ENCODE measurements at places on chromosomes 6 and 20.
A peak's percentile ranks its signal among the peaks of the same experiment; 100 is the strongest.

DNA sequence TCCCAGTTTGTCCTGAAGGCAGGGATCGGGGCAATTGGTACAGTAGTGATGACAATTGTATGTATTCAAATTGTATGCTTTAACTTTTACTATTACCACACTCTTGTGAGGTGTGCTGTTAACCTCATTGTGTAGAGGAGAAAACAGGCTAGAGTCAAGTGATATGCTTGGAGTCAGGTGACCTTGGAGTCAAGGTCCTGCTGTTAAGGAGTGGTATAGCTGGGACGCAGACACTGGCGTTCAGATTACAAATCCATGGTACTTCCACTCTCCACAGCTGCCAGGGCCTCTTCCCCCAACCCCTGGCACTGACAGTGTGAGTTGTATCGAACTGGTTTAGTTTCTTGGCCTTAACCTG is 10.5 kb downstream of the CNPY3 start:
- no peak for DNase-seq

DNA sequence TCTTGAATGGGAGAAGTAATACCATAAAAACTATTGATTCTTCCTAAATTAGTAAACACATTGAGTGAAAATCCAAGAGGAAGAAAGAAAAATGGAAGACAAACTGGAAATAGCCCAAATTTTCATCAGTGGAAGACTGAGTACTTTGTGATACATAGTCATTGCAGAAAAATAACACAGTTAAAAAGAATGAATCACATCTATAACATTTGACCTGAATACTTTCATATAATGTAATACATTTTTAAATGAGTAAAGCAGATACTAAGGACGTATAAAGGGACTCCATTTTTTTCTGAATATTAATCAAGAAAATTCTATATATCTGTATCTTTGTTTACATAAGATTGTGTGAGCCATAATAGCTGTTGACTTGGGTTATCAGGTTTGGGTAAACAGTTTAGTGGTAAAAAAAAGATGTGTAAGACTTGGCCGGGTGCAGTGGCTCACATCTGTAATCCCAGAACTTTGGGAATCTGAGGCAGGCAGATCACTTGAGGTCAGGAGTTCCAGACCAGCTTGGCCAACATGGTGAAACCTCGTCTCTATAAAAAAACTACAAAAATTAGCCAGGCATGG is 4.3 kb upstream of the SLC17A2 start:
- no peak for DNase-seq

DNA sequence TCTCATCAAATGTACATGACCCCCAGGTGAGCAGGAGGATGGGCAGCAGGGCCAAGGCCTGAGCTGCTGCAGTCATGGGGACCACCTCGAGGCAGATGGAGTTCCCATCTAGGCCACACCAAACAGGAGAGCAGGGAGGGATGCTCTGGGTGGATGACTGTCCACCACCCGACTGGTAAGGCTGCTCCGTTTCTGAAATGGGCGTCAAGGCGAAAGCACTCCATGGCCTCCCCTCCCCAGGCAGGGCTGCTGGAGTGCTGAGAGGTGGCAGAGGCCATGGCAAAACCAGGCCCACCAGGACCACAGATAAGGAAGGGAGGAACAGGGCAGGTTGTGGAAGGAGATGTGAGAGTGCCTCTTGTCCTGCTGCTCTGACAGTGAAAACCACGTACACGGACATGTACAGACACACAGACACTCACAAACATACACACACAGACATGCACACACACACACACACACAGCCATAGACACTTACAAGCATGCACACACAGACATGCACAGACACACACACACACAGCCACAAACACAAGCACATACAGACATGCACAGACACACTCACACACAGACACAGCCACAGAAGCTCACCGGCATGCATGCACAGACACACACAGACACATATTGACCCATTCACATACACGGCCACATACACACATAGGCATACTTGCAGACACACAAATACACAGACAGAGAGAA is 93.2 kb downstream of the PSMG4 start:
- DNase-seq: no peak

- DNase-seq: no peak
Observed at GRCh38 chr6:52566201-52566600, 10.7 kb downstream of the TRAM2 start.

GRCh38 chr6:491233-491632 is 99.7 kb downstream of the IRF4 start:
- peak; percentile 52 for DNase-seq

DNA sequence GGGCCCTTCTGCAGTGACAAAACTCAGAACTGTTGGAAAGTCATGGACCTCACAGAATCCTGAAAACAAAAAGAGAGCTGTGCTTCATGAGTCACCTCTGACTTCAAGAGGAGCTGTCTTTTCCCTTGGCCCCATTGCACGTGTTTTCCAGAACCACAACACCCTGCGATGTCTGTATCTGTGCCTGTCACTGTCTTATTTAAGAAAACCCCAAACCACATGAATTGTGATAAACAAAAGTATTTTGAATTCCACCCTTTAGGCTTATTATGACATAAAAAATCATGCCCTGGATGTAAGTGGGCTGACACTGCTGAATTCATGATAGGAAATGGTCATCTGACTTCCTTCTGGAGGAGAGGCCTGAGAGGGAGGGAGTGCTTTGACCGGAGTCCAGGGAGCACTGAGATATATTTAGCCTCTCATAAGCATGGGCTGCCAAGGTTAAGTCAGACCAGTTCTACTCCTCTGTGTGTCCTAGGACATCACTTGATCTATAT is 96.4 kb upstream of the DUSP22 start:
- DNase-seq: peak; percentile 48

DNA sequence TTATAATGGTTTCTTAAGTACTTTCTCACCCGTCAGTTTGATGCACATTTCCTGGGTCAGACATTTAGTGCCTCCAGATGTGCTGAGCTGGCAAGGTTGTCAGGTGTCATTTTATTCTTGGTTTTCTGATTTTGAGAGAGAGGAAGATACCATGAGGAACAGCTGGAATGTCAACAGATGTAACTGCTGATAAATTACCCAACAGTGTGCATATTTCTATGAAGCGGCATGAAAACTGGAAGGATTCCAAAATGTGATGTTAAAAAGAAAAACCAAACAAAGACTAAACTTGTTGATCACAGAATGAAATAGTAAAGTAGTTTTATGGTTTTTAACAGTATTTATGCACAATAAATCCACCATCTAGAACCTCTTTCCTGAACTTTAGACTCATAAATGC is 447.3 kb downstream of the HDGFL1 start:
- DNase-seq: no peak

DNA sequence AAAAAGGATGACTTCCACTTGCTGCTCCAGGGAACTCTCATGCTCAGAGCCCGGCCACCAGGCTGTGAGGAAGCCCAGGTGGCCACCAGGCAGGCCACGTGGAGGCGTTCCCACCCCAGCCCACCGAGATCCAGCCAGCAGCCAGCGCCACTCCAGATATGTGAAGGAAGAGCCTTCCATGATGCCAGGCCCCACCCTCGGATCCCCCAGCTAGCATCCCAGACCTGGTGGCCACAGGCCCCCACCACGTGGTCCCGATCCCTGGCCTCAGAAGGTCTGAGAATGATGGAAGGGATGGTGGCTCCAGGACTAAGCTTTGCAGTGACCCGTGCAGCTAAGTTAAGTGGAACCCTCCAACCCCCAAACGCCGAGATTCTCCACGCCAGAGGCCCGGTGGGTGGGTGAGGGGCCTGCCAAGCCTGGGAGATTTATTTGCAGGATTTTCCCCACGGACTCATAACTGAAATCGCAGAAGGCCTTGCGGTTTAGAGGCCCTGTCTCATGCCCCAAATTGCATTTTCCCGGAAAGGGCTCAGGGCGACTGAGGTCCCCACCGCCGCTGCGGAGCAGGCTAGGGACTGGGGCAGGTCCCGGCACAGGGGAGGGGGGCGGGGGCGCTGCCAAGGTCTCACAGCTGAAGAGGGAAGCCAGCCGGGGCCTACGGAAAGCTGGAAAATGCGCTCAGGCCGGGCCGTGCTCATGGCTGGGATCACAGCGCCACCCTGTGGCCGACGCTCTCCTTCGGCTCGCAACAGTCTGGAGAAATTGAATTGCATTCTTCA is 31.1 kb upstream of the CST7 start:
- peak; percentile 41 for DNase-seq

DNA sequence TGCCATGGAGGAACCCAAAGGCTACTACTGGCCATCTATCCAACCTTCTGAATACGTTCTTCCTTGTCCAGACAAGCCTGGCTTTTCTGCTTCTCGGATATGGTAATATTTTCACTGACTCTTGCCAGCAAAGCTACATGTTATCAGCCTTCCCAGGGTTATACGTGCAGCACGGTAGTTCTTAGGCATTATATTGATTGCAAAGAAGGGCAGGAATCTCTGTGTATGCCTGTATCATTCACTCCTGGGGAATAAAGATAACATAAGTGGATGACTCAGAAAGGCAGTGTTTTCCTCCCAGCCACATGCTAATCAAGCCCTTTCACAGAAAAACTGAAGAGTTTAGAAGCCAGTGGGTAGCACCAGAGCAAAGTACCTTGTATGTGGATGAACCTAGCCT is 98.7 kb downstream of the ADGRG6 start:
- no peak for DNase-seq

DNA sequence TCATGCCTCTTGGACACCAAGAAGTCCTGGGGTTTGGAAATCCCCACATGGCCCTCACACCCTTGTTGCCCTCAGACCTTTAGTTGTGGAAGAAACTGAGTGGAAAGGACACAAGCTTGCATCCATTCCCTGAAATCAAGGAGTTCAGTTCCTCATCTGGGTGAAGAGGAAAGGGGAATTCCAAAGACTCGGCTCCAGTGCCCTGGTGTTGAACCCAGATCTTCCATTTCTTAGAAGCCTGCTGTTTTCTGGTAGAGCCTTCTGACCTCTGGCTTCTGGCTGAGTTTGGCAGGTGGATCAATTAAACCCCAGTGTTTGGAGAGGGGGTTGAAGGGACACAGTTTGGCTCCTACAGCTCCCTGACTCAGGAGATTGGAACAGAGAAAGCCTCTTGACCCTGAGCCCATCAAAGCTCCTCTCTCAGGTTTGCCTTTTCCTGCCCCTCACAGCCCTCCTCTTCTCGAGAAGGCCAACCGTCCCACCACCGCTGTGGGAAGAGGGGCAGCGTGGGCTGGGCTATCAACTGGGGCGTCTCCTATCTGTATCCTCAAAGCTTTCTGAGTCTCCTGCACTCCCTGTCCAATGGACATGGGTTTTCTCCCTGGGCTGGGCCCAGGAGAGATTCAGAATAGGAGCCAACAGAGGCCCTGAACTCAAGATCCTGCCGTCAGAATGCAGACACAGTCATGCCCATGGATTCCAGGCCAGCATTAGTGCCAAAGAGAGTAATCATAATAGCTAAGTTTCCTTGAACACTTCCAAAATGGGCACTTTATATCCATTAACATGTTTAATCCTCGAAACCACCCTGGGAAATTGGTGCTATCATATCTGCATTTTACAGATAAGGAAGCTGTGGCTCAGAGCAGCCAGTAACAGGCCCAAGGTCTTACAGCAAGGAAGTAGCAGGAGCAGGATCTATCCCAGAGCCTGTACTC is 146.2 kb downstream of the VEGFA start:
- no peak for DNase-seq

DNA sequence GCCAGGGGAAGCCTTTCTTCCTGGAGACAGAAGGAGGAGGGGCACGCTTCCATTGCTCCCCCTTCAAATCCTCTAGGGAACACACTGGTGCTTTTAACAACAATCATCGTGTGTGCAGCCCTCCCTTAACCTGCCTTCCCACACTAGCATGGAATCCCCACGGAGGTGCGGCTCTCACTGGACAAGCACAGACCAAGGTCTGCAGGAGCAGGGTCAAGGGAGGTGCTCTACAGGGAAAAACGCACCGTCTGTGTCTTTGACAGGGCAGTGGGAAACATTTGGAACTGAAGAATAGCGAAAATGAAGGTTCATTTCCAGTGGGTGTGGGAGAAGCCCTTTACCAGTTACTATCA is 527.1 kb downstream of the QKI start:
- no peak for DNase-seq

DNA sequence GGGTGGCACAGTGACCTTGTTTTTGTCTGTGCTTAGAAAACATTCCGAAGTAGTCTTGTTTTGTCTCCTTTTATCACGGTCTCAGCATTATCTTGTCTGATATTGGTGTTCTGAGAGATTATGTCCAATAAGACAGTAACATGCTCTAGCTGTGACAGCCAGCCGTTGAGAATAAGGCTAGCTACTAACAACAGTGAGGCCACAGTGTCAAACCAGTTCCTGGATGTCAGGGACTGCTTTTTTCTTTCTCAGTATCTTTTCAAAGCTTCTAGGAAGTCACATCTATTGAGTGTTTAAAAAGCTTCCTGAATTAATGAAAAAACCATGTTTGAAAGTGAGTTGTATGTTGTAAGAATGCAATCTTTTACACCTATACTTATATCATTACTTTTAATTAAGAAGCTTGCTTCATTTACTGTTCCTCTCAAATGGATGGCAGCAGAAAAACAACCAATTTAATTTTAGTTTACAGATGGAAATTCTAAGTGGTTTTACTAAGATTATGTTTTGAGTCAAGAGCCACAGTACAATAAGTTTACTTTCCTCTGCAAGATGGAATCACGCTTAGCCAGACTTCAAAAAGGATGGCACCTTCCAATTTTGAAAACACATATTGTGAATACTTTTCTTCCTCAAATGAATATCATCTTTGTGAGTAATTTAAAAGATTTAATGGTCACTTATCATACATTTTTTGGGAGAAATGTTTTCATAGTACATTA is 53.1 kb downstream of the MAP3K7 start:
- DNase-seq: no peak

- no peak for DNase-seq
Observed at GRCh38 chr6:38957426-38957825, 91.2 kb upstream of the GLP1R start.

GRCh38 chr6:117496383-117496990 is 14.0 kb downstream of the DCBLD1 start:
- no peak for DNase-seq

DNA sequence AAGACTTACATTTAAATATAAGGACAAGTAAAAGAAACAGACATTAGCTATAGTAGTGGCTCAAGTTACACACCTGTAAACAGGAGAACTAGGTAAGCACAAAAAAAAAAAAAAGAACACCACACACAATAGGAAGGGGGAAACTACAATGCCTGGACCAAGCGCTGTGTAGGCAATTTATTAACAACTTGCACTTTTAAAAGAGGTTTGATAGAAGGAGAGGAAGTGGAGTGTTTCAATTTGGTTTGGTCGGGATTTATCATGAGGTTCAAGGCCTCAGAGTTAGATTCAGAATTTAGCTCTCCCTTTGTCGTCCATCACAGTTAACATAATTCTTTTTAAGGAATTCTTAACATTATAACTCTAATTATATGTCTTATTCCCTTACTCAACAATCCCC is 1.1 kb upstream of the USP49 start:
- DNase-seq: no peak

GRCh38 chr6:22036275-22036674 is 260.6 kb downstream of the PRL start:
- no peak for DNase-seq

GRCh38 chr6:66735106-66735890 is 1028.3 kb upstream of the EYS start:
- DNase-seq: no peak

- no peak for DNase-seq
Observed at GRCh38 chr6:15079288-15079817, 166.5 kb upstream of the JARID2 start.

DNA sequence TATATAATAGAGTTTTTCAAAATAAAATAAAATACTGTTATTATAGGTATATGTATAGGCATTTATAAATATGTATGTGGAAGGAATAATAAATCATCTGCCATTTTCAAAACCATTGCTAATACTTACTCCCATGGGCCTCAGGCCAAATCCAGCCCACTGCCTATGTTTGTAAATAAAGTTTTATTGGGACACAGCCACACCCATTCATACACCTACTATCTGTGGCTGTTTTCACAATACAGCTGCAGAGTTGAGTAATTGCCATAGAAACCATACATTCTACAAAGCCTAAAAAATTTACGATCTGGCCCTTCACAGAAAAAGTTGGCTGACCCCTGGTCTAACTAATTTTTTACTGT is 9.5 kb downstream of the ALDH5A1 start:
- no peak for DNase-seq

Measured in stimulated activated CD4-positive, alpha-beta T cell treated with anti-CD3 and anti-CD28 coated beads, Interleukin-12 subunit alpha, Interleukin-12 subunit beta, amount 100 ng/mL, for 24 hours (primary cell).